Activated CD4-positive, alpha-beta T cell treated with anti-CD3 and anti-CD28 coated beads for 36 hours (primary cell): ENCODE measurements at places on chromosomes 4 and X. TPM values are rescaled to one million over a fixed set of nuclear protein-coding genes. Genes with fewer than 3 reads are reported as not detected.

GRCh38 chr4:79177388-79177787 lies 148.5 kb downstream of the NAA11 start:
- H3K27me3 ChIP-seq = no peaks in the 10 kb centered on the region
- no peaks in the 10 kb centered on the region for H3K4me1 ChIP-seq
- H3K36me3 ChIP-seq = no peaks in the 10 kb centered on the region
- DNase-seq = no peak
- no peak overlapping the region for H3K4me3 ChIP-seq

- no peak overlapping the region for H3K27ac ChIP-seq
- no peaks in the 10 kb centered on the region for H3K27me3 ChIP-seq
- DNase-seq = no peak
- no peaks in the 10 kb centered on the region for H3K36me3 ChIP-seq
- H3K4me1 ChIP-seq = no peaks in the 10 kb centered on the region
- no peak overlapping the region for H3K4me3 ChIP-seq
Measured at GRCh38 chrX:125894947-125895346, 271.1 kb downstream of the DCAF12L2 start.

GRCh38 chrX:120697053-120697452 lies 67.2 kb upstream of the C1GALT1C1 start:
- peak overlapping the region; percentile 12 for H3K4me3 ChIP-seq
- H3K4me1 ChIP-seq = peaks cover 18% of the 10 kb centered on the region
- H3K36me3 ChIP-seq = peaks cover 13% of the 10 kb centered on the region
- peak; percentile 64 for DNase-seq

DNA sequence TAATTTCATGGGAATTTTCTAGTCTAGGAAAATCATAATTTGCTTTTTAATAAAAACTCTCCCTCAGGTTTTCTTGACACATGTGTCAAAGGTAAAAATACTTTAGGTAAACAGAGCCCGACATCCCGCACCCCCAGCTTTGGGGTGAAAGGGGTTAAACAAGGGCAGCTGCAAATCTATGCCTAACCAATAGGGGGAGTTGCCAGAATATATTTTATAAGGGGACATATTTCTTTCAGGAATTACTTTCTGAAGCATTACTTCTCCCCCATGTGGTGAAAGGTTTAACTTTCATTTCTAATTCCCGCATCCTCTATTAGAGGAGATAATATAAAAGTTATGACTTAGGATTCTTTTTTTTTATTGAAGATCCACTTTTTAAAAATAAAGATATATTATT lies 53.9 kb upstream of the HEPH start:
- peak; percentile 16 for DNase-seq
- no peaks in the 10 kb centered on the region for H3K4me1 ChIP-seq
- no peak overlapping the region for H3K4me3 ChIP-seq
- no peaks in the 10 kb centered on the region for H3K27me3 ChIP-seq

DNA sequence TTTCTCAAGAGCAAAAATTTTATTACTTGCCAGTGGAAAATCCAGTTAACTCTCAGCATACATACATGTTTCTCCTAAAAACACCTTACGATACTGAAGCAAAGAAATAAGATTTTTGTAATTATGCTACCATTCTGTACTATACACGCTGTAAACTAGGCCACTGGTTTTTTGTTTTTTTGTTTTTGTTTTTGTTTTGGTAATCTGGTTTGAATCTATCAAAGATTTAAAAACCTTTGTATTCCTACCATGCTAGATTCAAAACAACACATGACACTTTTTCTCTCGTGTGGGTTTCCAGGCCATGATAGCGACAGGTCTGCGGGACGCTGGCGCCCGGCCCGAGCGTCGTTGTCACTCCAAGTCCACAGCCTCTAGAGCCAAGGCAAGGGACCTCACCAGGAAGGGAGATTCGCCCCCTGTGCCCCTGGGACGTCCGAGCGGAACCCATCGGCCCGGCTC lies 723 bp downstream of the TMEM192 start:
- peak overlapping the region; percentile 94 for H3K4me3 ChIP-seq
- no peaks in the 10 kb centered on the region for H3K27me3 ChIP-seq
- DNase-seq = no peak
- peak overlapping the region; percentile 87 for H3K27ac ChIP-seq
- peaks cover 17% of the 10 kb centered on the region for H3K4me1 ChIP-seq
- H3K36me3 ChIP-seq = peaks cover 4% of the 10 kb centered on the region

DNA sequence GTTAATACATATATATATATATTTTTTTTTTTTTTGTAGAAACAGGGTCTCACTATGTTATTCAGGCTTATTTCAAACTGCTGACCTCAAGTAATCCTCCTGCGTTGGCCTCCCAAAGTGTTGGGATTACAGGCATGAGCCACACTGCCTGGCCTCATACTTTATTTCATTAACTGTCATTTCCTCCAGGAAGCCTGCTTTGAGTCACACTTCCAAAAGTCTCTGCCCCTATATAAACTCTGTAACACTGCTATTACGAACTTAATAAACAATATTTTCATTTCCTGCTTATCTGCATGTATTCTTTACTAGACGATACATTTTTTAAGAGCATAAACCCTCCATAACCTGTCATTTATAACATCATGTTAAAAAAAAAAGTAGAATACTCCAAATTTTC lies 167.2 kb downstream of the WDFY3 start:
- H3K27ac ChIP-seq = no peak overlapping the region
- H3K27me3 ChIP-seq = no peaks in the 10 kb centered on the region

PCDH7 gene
- total RNA-seq = not detected

DNA sequence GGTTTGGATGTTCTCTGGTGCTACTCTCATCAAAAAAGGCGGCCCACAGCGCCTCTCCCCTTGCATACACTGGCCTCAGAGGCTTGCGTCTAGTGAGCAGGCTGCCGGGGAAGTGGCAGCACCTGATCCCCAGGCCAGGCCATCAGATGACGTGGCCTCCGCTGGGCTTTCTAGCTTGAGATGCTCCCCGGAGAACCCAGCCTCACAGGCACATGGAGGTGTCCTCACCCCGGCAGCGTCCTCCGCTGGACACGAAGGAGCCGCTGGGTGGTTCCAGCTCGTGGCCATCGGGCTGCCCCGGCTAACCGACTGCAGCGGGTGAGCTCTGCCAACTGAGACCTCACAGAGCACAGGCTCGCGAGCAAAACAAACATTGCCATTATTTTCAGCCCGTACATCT lies 12.8 kb downstream of the IRAK1 start:
- H3K36me3 ChIP-seq = peaks cover 25% of the 10 kb centered on the region
- H3K27ac ChIP-seq = no peak overlapping the region
- peaks cover 12% of the 10 kb centered on the region for H3K4me1 ChIP-seq
- no peaks in the 10 kb centered on the region for H3K27me3 ChIP-seq
- no peak overlapping the region for H3K4me3 ChIP-seq

SFRP2 gene
- not detected for total RNA-seq

DNA sequence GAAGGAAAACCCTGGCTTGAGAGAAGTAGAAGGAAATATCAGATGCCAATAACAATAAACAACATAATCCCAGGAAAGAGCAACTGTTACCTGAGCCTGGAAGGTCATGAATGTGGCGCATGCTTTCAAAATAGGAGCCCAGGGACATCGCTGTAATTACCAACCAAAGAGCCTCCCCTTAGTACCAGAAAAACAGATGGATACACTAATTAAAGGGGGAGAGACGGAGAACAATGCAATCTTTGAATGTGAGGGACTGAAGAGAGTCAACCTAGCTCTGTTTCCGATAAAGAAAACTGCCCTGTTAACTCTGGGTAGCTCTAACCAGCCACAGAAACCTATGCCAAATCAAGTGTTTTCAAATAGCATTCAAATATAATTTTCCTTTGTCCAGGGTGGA lies 161.4 kb downstream of the ENOX2 start:
- no peaks in the 10 kb centered on the region for H3K27me3 ChIP-seq
- no peaks in the 10 kb centered on the region for H3K4me1 ChIP-seq
- no peak for DNase-seq
- H3K36me3 ChIP-seq = peaks cover 2% of the 10 kb centered on the region
- no peak overlapping the region for H3K4me3 ChIP-seq

DNA sequence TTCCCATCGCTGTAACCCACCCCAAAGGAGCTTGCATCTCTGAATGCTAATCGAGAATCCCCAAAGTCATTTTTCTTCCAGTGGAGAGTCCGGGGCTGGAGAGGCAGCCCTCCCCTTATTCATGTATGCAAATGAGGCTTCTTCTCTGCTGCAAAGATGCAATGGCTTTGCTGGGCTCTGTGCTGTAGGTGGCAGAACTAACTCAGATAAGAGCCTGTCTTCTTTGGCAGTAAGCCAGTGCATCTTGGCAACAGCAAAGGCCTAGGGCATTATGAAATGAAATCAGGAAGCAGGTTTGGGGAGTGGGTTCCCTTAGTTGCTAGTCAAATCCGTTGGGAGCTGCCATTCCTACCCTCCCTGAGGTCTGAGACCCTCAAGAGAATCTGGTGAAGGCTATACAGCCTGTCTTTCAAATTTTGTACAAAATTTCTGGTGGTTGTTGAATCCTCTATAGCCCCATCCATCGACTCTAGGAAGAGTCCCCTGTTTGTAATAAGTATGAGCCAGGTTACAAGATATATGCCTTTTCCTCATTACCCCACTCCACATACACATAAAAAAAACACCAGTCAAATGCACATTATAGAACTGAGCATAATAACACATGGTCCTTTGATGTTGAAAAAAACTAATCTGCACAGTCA lies 290.6 kb upstream of the TAPT1 start:
- no peaks in the 10 kb centered on the region for H3K27me3 ChIP-seq
- no peak for DNase-seq
- H3K36me3 ChIP-seq = no peaks in the 10 kb centered on the region
- H3K4me3 ChIP-seq = no peak overlapping the region
- no peaks in the 10 kb centered on the region for H3K4me1 ChIP-seq

HPRT1 gene
- 78.0 TPM for total RNA-seq

DNA sequence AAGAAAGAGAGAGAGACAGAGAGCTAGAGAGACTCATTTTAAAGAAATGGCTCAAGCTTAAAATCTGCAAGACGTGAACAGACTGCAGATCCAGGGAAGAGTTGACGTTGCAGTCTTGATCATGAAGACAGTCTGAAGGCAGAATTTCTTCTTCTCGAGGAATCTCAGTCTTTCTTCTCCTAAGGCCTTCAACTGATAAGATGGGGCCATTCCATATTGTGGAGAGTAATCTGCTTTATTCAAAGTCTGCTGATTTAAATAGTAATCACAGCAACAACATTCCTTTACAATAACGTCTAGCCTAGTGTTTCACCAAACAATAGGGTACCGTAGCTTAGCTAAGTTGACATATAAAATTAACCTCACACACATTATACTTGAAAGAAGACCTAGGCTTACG lies 208.4 kb upstream of the ADAMTS3 start:
- no peak overlapping the region for H3K27ac ChIP-seq
- no peaks in the 10 kb centered on the region for H3K4me1 ChIP-seq

PF4V1 gene
- total RNA-seq = not detected

GRCh38 chr4:23060776-23061175 lies 368.0 kb downstream of the GBA3 start:
- no peaks in the 10 kb centered on the region for H3K4me1 ChIP-seq
- no peak overlapping the region for H3K4me3 ChIP-seq
- H3K36me3 ChIP-seq = no peaks in the 10 kb centered on the region
